Activated CD4-positive, alpha-beta T cell treated with anti-CD3 and anti-CD28 coated beads for 48 hours (primary cell): ENCODE measurements at places on chromosomes 7 and 10.

DNA sequence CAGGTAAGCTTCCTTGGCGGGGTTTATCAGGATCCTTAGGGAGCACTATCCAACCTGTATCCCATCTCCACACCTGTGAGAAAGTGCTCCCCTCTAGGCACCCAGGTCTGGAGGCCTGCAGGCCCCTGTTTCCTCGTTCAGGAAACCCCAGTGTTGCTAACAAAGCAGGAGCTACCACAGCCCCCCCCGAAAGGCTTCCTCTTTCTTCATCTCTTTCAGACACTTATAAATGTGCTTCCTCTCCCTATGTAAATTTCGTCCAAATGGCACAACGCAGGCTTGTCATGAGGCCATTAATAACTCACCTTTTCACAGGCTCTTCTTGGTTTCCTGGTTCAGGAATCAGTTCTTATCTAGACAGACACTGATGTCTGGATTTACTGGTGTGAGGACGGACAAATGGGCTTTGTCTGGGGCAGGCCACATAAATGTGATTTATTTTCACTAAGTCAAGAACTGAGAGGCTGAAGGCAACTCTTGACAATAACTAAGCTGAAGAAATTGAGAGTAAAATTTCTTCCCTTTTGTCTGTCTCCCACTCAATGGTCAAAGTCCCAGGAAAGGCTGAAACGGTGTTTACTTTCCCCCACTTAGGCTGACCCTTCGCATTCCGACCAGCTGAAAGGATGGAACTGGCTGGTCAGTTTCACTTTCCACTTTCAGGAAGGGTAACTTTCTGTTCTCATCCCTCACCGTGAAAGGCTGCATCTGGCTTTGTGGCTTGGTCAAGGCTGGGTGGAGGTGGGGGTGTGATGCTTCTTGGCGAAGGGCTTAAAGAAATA is 46.8 kb downstream of the PIK3AP1 start:
- no peak for DNase-seq

DNA sequence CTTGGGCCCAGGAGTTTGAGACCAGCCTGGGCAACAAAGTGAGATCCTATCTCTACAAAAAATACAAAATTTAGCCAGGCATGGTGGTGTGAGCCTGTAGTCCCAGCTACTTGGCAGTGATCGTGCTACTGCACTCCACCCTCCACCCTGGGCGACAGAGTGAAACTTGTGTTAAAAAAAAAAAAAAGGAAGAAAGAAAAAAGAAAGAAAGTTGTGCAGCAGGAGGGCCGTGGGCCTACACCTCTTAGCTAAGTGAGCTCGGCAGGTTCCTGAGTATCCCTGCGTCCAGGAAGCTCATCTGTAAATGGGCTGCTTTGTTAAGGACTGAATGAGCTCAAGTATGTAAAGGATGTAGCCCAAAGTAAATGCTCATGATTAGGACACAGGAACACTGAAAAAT is 155.0 kb downstream of the RNF216 start:
- DNase-seq = no peak

GRCh38 chr7:28845106-28845505 is 113.0 kb downstream of the TRIL start:
- DNase-seq = no peak

DNA sequence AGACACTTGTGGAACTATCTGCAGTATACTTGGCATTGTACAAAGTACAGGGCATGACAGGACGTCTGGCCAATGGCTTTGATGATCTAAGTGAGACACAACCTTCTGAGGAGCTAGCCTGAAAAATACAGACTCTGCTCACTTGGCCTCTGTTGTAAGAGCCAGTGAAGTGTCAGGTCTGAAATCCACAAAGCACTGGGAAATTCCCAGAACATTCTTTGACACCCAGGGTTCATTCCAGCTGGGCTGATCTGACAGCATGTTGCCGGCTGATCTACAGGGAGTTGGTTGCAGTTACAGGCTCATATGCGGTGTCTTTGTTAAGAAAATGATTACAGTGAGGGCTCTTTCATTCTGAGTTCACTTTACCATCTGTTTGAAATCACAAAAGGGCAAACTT is 354.6 kb downstream of the PHF14 start:
- no peak for DNase-seq

GRCh38 chr10:86387178-86387794 is 20.7 kb upstream of the GRID1 start:
- no peak for DNase-seq

- DNase-seq = no peak
These were observed 18.6 kb upstream of the ADRB1 start for GRCh38 chr10:114024876-114025610.

DNA sequence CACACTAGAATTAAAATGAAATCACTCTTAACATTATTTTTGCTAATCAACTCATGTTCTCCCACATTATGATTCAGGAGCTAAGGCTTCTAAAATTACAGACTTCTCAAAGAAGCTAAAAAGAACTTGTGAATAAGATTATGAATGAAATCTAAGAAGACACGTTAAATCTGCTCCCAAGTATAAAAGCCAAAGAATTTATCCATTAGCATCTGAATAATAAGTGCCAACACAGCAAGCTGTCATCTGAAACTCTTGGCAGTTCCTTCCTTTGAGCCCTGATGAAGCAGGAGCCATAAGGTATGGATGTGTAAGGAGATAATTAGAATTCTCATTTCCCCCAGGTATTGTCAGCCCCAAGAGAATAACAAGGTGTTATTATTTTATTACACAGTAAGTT is 50.3 kb downstream of the TPK1 start:
- DNase-seq = no peak

DNA sequence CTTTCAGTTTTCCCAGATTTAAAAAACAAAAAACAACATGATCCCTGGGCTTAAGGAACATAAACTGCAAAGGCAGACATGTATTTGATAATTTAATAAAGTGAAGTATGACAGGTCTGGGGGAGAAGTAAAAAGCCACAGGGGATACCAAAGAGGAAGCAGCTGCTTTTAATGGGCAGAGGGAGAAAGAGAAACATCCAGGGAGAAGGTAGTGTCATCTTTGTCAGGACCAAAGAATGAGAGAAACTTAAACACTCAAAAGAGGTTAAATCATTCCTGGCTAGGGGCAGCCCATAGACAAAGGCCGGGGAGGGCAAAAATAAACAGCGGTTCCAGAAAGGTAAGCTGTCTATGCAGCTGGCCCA is 94.5 kb downstream of the GRB10 start:
- no peak for DNase-seq

DNA sequence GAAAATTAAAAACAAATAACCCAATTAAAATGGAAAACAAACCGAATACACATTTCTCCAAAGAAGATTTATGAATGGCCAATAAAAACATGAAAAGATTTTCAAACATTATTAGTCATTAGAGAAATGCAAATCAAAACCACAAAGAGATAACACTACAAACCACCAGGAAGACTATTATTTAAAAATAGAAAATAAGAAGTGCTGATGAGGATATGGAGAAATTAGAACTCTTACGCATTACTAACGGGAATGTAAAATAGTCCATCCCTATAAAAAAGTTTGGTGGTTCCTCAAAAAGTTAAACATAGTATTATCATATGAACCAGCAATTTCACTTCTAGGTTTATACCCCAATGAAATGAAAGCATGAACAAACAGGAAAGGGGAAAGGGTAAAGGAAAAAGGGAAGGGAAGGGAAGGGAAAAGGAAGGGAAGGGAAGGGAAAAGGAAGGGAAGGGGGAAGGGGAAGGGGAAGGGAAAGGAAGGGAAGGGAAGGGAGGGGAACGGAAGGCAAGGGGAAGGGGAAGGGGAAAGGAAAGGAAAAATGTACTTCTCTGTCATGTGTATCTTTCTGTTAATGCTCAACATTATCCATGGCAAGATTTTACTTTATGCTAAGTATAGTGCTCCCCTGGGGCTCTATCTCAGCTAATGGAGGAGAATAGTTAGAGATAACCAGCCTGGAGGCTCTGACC is 125.3 kb upstream of the RSU1 start:
- no peak for DNase-seq

GRCh38 chr10:87646192-87646909 is 13.3 kb upstream of the PAPSS2 start:
- no peak for DNase-seq

GRCh38 chr10:767211-767610 is 77.7 kb upstream of the DIP2C start:
- DNase-seq = no peak

- DNase-seq = no peak
These were observed 16.7 kb upstream of the C10orf90 start for GRCh38 chr10:126687121-126687606.

GRCh38 chr7:14717816-14718215 is 184.7 kb downstream of the DGKB start:
- no peak for DNase-seq

- no peak for DNase-seq
These were observed 164.9 kb upstream of the RHEB start for GRCh38 chr7:151684408-151685175.

GRCh38 chr7:41955451-41955850 is 252.6 kb upstream of the INHBA start:
- DNase-seq = no peak

DNA sequence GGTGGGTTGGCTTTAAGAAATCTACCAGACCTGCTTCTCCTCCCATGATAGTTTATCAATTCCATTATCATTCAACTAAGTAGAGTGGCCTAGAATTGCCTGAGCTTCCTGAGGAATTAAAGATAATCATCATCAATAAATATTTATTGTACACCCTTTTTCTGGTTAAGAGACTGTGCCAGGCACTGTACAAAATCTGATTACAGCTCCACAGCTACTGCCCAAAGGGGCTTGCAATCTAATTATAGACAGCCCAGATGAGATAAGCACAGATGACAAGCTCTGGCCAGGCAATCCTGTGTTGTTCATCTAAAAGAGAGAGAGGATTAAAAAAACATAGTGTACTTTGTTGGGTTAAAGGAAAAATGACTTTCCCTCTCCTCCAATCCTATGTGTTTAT is 586.4 kb downstream of the GATA3 start:
- DNase-seq = no peak

- peak; percentile 8 for DNase-seq
These were observed 47.0 kb upstream of the ZNF107 start for GRCh38 chr7:64618785-64619456.

DNA sequence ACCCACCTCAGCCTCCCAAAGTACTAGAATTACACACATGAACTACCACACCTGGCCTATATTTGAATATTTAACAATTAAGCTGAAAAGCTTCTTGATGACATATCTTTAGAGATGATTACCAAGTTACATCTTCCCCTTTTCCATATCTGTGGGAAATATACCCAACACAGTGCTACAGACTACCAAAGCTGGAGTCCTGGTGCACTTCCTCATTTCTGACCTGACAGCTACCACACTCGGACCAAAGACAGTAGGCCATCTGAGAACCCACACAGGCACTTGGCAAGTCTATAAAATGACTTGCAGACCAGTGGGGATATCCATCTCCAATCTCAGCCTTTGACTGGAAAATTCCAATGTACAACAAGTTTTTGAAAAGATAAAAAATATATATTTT is 270.4 kb upstream of the KLF14 start:
- DNase-seq = no peak

GRCh38 chr10:65751896-65752295 is 1173.9 kb upstream of the LRRTM3 start:
- no peak for DNase-seq

GRCh38 chr7:50588937-50589336 is 23.7 kb upstream of the DDC start:
- peak; percentile 23 for DNase-seq

DNA sequence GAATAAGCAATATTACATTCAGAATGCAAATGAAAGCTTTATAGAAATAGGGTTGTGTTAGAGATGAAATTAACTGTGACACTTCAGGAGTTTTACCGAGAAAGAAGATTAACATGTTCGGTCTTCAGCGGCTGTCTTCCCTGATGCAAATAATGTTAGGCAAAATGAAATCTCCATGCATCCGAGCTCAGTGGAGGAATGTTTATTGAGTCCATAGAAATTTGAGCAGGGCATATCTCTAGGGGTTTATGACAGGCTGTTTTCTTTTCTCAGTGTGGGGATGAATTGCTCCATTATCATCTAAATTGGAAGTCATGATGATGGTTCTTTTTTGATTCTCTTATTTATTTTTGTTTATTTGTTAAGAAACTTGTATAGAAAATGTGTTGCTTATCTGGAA is 31.7 kb downstream of the DYNC1I1 start:
- no peak for DNase-seq

DNA sequence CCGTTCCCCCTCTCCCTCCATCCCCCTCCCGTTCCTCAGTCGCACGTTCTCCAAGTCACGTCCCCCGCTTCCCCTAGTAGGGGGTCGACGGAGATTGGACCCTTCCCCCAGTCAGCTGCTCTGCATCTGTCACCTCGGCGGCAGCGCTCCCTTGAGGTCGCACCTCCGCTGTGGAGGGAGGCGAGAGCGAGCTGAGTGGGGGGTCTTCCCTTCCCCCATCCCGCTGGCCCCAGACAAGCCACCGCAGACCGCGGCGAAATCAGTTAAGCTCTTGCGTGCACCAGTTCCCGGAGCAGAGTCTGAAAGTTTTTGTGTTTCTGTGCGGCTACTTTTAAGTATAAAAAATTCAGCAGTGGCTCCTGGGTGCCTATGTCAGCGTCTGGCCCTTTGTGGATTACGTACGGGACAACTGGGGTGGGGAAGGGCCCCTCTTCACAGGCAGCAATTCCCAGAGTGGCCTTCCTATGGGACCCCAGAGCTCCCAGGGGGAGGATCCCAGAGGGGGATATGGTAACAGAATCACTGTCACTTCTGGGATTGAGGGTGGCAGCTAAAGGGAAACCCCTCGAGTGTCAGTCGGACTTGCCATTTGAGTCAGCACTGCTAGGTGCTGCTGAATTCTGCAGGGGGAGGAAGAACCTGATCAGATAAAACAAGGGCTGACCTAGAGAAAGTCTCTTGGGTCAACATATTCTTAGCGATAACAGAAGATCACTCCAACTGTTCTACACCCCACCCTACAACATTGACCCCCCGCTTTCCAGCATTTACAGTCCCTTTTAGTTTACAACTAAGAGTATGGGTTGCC is 12.5 kb upstream of the DDIT4 start:
- peak; percentile 76 for DNase-seq

DNA sequence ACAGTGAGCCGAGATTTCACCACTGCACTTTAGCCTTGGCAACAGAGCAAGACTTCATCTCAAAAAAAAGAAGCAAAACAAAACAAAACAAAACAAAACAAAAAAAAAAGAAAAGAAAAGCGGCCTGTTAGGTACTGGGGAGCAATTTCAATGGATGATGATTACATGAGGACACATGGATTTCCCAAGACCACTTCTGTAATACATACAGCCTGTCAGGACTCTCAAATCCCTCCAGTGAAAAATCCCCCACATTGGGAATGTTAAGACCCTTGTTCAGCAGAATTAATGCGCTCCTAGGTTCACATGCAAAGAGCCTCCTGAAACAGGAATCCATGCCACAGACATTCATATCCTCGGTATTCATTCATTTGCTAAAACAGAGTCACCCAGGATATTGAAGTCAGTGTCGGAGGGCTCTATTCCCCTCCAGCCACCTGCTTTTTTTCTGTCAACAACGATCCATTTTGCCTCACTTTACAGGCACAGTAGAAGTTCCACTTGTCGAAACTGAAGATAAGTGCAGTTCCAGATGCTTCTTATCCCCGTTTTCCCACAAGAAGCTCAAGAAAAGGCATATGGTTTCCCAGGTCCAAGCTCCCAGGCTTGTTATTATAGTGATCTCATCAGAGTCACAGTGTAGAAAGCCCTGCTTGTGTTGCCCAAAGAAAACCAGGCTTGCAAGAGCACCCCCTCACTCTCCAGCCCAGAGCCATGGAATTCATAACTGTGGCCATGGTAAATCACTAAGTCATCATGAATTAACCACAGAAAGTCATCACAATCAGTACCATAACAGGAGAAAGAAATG is 20.2 kb downstream of the SLC16A12 start:
- no peak for DNase-seq
